Neuronal stem cell (in vitro differentiated cells): ENCODE measurements at places on chromosomes 3 and 15.

DNA sequence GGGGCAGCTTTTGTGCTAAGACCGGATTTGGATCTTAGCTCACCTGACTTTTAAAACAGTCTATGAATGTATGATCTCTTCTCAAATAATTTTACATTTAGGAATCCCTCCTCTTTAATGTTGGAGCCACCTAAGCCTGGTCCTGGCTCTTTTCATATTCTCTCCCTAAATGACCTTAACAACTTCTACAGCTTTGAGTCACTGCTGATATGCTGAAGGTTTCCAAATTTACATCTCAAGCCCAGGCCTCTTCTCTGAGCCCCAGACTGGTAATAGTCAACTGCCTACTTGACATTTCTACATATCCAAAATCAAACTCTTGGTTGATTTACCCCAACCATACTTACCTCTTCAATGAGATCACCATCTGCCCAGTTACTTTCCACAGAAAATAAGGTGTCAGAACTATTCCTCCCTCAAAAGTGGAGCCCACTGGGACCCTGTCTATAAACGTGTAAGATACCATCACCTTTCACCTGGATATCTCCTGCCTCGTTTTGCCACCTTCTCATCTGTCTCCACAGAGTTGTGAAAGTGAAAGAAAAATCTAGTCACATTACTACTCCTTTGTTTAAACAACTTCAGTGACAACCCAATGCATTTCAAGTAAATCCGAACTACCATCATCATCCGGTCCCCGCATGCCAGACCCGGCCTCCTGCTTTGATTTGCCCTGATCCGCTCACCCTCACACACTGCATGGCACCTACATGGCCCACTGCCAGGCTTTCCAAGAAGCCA, 48.8 kb downstream of the UBP1 start:
- DNase-seq: no peak

DNA sequence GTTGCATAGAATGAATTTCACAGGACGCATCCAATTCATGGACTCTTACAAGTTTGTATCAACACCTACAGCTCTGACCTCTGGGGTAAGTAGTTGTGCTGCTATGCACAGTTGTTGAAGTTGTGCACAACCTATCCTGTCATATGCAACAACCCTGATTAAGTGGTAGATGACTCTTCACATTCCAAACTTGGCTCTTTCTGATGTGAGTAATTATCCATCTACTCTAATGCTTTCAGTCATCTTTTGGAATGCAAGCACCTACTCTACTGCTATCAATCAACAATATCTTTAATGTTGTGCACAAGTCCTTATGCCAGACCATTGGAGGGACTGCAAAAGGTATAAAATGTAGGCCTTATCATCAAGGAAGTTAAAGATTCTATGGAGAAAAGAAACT, 921.4 kb downstream of the MCTP2 start:
- no peak for DNase-seq

DNA sequence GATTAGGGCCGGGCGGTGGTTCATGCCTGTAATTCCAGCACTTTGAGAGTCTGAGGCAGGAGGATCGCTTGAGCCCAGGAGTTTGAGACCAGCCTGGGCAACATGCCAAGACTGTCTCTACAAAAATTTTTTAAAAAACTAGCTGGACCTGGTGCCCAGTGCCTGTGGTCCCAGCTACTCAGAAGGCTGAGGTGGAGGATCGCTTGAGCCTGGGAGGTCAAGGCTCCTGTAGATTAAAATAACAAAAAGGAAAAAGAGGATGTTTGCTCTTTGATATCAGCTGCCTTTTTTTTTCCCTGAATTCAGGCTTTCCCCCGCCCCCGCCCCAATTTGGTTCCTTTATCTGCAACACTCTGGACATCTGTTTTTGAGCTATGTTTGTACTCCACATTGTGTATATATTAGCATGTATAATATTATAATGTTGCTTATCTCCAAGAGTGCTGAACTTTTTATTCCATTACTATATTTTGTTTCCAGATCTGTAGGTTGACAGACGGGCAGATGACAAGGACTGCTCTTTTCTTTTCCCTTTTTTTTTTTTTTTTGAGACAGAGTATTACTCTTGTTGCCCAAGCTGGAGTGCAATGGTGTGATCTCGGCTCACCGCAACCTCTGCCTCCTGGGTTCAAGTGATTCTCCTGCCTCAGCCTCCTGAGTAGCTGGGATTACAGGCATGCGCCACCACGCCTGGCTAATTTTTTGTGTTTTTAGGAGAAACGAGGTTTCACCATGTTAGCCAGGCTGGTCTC, 4.6 kb downstream of the SNAP23 start:
- DNase-seq: no peak

DNA sequence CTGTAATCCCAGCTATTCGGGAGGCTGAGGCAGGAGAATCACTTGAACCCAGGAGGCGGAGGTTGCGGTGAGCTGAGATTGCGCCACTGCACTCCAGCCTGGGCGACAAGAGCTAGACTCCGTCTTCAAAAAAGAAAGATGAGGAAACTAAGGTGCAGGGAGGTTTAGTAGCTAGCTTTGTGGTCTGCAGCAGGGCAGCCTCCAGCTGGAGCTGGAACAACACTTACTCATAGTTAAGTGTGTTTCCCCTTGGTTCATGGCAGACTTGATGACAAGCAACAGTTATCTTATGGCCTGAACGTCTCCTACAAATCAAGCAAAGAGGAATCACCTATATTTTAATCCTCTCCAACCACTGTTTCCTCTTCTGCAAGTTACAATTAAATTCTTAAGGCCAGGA, 12.6 kb downstream of the KAT2B start:
- DNase-seq: no peak

- DNase-seq: no peak
Observed at GRCh38 chr3:88152841-88153240, 3.1 kb downstream of the C3orf38 start.
